NCI-H1105 (cell line): ENCODE measurements at places on chromosomes 5 and 9.

GRCh38 chr5:43623048-43623680 lies 20.2 kb downstream of the NNT start:
- no peak for DNase-seq

DNA sequence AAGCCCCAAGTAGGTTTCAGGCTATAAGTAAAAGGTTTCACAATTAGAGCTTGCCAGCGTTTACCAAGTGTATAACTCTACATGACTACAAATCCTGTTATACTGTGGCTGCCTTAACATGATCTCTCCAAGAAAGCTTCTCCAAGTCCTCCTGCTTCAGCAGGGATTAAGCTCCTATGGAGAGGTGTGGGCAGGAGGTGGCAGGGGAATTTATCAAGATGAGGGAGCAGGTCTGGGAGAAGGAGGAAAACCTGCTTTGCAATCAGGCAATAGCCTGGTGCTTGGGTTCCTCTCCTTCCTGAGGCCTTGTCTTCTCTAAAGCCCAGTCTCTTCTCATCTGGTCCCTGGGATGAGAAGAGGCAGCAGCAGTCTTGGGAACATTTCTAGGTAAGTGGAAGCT lies 135.2 kb downstream of the TSSK1B start:
- DNase-seq: no peak

DNA sequence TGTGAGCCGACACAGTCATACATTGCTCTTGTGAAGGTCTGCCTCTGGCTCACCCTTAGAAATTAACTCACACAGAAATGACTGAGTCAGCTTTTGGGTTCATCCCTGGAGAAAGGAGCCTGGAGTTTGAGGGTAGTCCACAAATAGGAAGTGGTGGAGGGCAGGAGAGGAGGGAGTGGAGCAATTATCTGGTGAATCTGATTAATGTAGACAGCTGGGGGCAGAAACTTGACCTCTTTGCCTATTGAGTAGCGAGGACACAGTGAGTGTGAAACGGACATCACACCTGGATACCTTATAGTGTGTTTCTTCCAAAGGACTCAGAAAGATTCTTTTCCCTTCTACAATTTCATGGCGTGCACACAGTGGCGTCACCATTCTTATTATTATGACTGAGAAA lies 48.5 kb upstream of the MSX2 start:
- DNase-seq: no peak

DNA sequence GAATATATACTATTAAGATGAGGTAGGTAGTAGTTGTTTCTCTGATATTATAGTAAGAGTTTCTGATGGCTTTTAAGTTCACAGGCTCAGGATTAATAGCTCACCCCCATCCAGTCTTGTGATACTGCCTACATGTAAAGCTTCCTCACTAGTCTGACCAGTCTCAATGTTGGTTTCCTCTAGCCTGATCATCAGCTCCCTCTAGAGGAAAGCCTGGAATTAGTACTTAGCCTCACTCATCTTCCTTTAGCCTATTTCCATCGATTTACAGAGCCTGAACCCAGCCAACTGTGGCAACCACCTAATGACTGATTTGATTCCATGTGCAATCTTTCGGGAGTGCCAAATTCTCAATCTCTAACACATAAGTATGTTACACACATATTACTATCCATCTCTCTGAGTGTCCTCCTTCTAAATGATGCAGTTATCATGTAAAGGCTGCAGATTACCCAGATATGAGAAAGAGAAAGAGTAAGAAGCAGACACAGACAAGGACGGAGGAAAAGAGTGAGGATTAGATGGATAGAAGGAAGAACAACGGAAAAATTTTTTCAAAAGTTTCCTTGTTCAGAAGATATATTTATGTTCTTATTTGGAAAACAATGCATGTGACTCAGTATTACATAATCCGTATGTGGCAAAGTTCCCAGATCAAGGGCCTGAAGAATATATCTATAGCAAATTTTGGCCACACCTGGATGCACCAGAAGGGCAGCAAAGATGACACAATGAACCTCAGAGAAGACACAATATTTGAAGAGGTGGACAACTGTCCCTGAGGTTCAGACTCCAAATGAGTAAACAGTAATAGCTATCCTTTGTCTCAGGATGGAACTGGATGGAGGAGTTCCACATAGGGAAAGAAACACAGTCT lies 333.7 kb downstream of the ELAVL2 start:
- DNase-seq: peak; percentile 13

GRCh38 chr5:125409861-125410536 lies 663.6 kb upstream of the ZNF608 start:
- peak; percentile 37 for DNase-seq
